Cardiac fibroblast (primary cell): ENCODE measurements at places on chromosomes 2 and 18.

DNA sequence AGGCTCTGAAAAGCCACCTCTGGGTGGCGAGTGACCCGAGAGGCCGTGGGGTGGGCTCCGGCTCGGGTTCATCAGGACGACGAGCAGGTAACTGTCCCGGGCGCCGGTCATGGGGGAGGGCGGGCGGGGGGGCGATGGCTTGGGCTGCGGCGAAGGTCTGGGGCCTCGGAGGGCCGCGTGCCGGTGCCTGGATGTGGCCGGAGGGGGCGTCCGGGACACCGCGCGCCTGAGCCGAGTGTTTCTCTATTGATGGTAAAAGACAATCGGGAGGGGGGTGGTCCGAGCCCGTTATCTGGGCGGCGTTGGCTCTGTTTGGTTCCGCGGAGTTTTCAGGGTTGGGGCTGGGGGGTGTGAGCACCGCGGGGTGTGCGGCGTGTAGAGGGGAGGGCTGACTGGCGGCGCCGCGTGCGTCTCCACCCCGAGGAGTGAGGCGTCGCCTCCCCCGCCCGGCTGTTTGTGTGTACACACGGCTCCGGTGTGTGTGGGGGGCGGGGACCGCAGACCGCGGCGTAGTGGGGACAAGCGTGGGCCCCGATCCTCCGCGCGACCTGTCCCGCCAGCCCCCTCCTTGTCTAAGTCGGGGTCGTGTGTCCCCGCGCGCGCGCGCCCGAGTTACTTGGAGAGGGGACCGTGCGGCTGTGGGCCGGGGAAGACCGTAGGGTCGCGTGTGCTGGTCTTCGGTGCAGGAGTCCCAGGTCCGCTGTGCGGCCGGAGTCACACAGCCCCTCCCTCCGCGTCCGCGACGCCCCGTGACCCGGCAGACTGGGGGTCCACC lies 1.6 kb downstream of the CTIF start:
- peak; percentile 67 for DNase-seq

GRCh38 chr2:176557821-176558220 lies 288.6 kb downstream of the MTX2 start:
- DNase-seq: no peak

DNA sequence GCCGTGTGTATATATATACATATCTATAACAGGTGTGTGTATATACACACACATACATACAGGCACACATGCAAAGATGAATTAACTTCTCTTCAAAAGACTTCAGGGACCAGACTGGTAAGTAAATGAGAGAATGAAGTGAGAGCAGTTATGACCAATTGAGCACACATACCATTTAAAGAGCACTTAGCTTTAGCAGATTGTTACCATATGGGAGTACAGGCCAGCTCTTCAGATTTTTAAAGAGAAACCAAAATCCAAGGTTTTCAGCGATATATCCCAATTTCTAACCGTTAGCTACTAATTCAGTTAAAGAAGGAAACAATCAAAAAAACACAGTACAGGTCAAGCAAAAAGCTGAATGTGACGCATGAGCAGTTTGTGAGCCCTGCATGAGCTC lies 23.7 kb downstream of the INPP1 start:
- DNase-seq: no peak

GRCh38 chr2:127014630-127015029 lies 92.3 kb downstream of the BIN1 start:
- DNase-seq: peak; percentile 95

- DNase-seq: no peak
Measured at GRCh38 chr2:112095681-112096080, 40.6 kb downstream of the TMEM87B start.

DNA sequence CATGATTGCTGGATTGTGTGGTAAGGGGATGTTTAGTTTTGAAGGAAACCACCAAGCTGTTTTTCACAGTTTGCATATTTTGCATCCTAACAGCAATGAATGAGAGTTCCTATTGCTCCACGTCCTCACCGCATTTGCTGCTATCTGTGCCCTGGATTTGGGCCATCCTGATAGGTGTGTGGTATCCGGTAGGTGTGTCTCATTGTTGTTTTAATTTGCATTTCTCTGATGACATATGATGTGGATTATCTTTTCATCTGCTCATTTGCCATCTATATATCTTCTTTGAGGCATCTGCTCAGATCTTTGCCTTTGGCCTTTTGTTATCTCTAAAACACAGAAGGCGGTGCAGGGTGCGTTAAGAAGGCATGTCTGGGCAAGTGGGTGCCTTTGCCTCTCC lies 73.3 kb downstream of the LONRF2 start:
- DNase-seq: no peak

GRCh38 chr2:20208476-20208859 lies 16.5 kb downstream of the SDC1 start:
- DNase-seq: no peak

GRCh38 chr18:5253910-5254309 lies 41.6 kb downstream of the ZBTB14 start:
- DNase-seq: no peak
